ENCODE measurements at places on chromosomes 2 and 18. TPM values are rescaled to one million over a fixed set of nuclear protein-coding genes. Genes with fewer than 3 reads are reported as not detected.

GRCh38 chr2:16525265-16525887, 140.3 kb downstream of the CYRIA start:
- H3K27ac ChIP-seq, result no peak overlapping the region
- no peak for DNase-seq
- H3K4me3 ChIP-seq, result no peak overlapping the region
- H3K36me3 ChIP-seq, result no peaks in the 10 kb centered on the region
- H3K27me3 ChIP-seq, result no peaks in the 10 kb centered on the region

DNA sequence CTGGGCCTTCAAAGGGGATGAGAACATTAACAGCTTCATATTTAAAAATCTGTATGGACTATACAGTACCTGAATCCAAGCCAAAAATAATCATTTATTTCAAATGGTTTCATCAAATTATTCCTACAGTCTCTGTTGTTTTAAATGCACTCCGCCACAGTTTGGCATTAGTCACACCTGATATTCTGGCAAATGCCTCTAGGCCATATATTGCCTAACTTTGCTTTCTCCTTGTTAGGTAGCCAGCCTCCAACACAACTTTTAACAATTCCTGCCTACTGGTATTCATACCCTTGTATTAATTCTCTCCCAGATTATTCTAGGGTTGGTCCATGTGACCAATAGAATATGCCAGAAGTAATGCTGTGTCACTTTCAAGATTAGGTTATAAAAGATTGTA, 146.6 kb upstream of the FANCL start:
- H3K27ac ChIP-seq, result no peak overlapping the region
- H3K4me3 ChIP-seq, result no peak overlapping the region
- DNase-seq, result no peak
- no peaks in the 10 kb centered on the region for H3K36me3 ChIP-seq
- H3K27me3 ChIP-seq, result no peaks in the 10 kb centered on the region
- H3K4me1 ChIP-seq, result no peaks in the 10 kb centered on the region

DNA sequence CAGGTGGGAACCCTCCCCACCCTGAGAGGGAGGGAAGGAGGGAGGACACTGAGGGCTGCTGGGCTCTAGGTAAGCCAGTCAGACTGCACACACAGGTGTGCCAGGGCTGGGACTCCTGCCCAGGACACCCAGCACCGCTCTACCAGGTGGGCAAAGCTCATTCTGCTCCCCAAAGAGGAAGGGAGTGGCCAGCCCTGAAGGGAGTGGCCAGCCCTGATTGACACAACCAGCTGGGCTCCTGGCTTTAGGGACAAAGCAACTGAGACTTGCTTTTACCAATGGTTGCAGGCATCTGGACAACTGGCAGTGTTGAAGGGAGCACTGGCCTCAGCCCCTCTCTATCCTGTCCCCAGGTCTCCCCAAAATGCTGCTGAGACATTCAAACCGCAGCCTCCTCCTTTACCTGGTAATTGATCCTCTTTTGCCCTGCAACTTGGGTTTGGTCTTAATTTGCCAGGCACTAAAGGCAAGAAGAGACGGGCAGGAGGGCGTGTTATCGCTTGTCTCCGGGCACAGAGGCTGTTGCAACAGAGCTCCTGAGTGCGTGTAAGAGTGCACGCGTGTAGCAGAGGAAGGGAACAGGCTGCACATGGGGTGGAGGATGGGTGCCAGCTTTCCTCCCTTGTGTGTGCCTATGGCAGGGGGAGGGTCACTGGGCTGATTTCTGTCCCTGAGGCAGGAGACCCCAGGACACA, 14.5 kb upstream of the FOSL2 start:
- no peak overlapping the region for H3K4me3 ChIP-seq
- no peaks in the 10 kb centered on the region for H3K36me3 ChIP-seq
- H3K4me1 ChIP-seq, result peaks cover 25% of the 10 kb centered on the region
- no peaks in the 10 kb centered on the region for H3K27me3 ChIP-seq

The PLEK gene
- total RNA-seq, result 4.4 TPM

The ALPG gene
- total RNA-seq, result not detected

DNA sequence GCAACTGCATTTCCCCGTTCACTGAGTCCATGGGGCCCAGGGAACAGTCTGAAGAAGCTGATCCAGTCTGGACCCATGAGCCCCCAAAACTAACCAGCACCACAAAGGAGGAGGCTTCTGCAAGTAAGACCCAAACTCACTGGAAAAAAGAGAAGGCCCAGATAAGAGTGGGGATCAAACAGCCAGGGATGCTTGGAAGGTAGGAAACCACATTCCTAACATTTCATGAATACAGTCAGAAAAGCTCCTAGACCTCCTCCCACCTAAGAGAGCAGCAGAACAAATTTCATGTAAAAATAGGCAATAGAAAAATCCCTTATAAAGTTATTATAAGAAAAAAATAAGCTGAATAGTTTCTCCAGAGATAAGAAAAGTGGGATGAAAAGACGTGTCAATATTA, 30.3 kb downstream of the TUBB6 start:
- no peak for DNase-seq

All from muscle of leg (tissue), 16 donors.